ENCODE measurements at places on chromosomes 5 and 9.

DNA sequence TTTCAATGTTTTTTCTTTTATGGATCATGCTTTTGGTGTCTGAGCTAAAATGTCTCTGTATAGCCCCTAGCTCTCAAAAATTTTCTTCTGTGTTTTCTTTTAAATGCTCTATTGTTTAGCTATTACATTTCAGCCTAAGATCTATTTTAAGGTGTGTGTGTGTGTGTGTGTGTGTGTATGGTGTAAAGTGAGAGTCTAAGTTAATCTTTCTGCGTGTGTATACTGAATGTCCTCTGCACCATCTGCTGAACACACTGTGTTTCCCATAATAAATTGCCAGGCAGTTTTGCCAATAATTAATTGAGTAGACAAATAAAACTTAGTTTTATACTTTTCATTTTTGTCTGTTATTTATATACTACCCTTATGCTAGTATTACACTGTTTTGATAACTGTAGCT, 2096.3 kb upstream of the C9orf72 start:
- DNase-seq: no peak

DNA sequence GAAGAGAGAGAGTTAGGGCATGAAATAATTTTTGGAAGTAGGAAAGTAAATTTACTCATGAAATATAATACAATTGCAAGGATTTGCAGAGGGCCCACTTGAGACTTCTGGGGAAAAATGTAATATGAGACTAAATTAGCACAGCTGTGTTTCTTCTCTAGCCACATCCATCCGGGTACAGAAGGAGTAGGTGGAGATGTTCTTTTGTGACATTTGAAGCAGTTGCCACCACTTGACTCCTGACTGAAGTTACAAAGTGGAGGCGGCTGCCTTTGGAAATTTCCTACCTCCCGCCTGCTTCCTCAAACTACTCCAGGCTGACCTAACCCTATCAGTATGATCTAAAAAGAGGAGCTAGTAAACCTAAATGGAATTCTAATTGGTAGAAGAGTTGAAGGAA, 58.1 kb upstream of the SHISAL2B start:
- no peak for DNase-seq

- no peak for DNase-seq
Measured at GRCh38 chr9:77194423-77194822, 17.1 kb downstream of the VPS13A start.

DNA sequence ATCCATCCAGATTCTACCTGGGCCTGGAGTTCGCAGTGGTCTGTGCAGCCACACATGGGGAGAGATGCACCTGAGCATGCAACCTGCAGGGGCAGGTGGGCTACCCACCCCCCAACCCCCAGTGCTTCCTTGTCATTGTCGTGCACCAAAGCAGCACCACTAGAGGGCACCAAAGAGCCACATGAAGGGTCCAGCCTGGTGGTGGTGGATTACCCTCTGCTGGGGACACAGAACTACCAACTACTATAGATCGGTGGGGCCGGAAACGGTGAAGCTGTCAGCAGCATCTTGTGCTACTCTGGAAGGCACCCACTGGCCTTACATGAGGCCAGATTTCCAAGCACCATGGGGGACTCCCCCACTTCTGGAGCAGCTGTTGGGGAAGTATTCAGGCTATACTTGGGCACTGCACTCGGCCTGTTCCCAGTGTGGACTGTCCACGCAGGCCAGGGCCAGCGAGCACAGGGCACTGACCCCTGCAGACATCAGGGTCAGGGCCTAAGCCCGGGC, 60.2 kb upstream of the TBC1D2 start:
- DNase-seq: no peak

DNA sequence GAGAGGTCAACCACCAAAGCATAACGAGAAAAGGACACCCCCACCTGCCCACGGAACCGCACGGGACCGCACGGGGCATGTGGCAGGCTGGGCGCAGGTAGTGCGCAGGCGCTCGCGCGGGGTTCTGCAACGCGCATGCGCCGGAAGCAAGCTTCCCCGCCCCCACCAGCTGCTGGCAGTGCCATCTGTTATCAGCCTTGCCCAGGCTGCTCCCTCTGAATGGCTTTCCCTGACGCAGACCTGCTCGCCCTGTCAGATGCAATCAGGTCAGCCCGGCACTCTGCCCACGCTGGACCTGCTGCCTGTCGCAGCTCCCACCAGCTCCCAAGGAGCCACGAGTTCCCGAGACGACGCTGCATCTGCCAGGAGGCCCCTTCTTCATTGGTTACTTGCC, 22.8 kb downstream of the PTCH1 start:
- no peak for DNase-seq

DNA sequence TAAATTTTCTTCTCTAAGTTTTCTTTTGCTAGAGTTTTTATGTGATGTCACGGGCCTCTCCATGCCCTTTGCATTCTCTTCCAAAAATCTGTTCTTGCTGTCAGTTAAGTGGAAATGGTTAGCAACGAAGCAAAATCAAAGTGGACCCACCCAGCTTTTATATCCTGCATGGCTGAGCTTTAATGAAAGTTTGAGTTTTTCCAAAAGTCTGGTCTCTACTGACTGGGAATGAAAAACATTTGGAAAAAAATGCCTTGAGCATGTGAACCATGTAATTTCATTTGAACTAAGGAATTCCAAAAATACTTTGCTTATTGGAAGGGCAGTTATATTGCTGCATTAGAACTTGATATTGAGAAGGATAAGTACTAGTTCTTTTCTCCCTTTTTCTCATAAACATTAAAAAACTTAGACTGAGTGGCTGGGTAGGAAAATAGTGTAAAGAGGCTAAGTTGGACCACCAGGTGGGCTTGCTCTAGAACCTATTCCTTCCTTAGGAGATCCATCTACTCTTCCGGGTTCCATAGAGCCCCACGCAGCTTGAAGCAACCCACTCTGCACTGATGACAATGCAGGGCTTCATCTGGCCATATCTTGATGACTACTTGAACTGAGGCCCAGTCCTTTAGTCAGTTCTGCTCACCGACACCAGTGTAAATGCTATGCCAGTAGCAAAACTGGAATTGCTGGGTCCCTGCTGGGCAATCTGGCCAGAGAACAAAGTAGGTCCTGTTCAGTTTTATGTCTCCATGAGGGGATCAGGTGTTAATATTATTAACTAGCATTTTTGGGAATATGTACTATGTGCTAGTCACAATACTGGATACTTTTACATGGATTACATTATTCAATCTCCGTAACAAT, 17.4 kb upstream of the RIC1 start:
- DNase-seq: no peak

DNA sequence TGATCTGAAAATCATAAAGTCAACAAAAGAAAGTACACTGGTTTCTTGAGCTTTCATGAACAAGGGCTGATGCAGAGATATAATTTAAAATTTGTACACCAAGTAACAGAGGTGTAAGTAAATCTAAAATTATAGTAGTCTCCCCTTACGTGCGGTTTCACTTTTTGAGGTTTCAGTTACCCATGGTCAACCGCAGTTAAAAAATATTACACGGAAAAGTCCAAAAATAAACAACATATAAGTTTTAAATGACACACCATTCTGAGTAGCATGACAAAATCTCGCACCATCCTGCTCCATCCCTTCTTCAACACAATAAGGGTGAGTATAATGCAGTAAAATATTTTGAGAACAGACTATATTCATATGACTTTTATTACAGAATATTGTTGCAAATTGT, 54.4 kb downstream of the AUH start:
- DNase-seq: no peak

- DNase-seq: no peak
Measured at GRCh38 chr5:129904102-129904666, at the start of gene CHSY3. TSS of gene CHSY3 (plus strand) at chr5:129904465.

GRCh38 chr5:144024545-144024944, 145.9 kb downstream of the YIPF5 start:
- DNase-seq: no peak

DNA sequence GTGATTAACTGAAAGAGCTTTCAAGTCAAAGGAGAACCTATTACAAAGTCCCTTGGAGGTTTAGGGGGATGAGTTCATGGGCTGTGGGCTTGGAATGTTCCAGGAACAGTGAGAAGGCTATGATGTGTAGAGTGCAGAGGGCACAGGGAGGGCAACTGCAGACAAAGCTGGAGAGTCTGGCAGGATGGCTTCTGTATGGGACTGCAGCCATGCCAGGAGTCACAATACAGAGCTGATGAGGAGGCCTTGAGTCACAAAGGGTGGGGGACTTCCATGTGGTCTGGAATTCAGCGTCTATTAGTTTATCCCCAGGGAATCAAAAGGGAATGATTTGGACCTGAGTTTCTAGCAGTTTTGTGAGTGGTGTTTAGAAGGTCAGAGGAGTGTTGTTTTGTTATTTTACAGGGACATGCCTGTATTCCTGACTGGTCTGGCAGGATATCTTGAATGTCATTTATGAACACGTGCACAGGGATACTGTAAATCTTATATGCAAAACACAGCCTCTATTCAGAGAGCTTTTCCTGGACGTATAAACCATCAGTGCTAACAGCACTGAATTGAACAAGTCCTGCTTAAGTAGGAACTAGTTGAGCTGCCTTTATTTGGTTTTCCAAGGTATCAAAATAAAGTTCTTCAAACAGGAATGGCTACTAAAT, 14.3 kb upstream of the TEK start:
- no peak for DNase-seq

- peak; percentile 78 for DNase-seq
Measured at GRCh38 chr9:93304574-93305496, 120.9 kb downstream of the WNK2 start.

DNA sequence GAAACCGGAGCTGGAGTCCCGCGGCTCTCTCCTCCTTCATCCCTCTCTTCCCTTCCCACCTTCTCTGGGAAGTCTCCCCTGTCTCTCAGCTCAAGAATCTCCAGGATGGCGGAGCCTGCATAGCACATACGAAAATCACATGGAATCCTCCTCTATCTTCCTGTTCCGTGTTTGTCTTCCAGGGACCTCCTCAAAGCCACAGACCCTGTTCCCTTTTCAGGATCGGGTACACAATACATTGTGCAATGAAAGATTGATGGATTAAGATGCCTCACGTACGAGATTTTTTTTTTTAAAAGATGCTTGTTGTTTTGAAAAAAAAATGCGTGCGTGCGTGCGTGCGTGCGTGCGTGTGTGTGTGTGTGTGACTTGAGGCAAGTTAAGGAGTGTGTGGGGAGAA, 46.6 kb upstream of the OLFM1 start:
- DNase-seq: no peak

GRCh38 chr9:7974335-7974960, 174.9 kb upstream of the DMAC1 start:
- DNase-seq: no peak

DNA sequence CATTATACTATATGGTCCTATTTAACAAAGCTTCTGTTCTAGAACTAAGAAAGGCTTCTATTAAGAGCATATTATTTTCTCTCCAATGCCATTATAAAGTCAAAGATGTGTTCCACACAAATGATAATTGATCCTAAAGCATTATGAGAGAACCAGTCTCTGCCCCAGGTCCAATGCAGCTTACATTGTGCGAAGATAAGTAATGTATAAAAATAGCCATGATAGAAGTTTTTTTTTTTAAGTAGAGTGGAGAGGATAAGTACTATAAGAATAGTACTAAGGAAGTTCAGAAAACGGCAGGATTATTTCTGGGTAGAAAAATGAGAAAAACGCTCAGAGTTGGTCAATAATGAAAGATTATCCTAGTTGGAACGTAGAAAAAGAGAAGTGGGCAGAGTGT, 15.6 kb downstream of the UBTD2 start:
- DNase-seq: no peak

- no peak for DNase-seq
Measured at GRCh38 chr5:68534956-68535520, 319.5 kb downstream of the PIK3R1 start.

GRCh38 chr5:1505506-1506241, 18.1 kb downstream of the LPCAT1 start:
- no peak for DNase-seq

DNA sequence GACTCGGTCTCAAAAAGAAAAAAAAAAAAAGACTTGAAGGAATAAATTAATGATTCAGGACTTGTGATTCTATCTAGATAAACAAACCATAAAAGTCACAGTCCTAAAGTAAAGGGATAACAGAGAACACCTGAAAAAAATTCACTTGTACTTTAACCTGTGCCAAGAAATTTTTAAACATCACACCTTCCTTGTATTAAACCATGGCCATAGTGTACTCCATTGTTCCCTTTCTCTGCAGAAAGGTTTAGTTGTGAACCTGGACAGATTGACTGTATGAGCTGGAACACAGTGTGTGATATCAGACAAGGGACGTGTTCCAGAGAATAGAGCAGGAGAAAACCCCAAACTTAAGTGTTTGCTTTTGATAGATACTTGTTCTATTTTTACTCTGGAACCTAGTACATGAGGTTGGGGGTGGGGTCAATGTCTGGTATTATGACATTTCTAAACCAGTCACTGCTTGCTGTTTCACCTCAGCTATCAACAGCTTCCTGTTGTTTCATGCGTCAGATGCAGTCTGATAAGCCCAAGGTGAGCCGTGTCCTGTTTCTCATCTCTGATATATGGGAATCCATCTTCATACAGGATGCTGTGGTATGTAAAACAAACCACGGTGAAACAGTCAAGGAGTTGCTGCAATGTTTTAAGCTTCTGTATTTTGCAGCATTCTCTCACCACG, 62.5 kb upstream of the ITGA1 start:
- DNase-seq: no peak

- no peak for DNase-seq
Measured at GRCh38 chr5:127447827-127448226, 69.6 kb upstream of the PRRC1 start.

DNA sequence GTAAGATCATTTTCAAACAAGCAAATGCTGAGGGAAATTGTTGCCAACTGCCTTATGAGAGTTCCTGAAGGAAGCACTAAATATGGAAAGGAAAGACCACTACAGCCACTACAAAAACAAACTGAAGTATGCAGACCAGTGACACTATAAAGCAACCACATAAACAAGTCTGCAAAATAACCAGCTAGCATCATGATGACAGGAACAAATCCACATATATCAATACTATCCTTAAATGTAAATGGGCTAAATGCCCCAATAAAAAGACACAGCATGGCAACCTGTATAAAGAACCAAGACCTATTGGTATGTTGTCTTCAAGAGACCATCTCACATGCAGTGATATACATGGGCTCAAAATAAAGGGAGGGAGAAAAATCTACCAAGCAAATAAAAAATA, 113.2 kb downstream of the DTWD2 start:
- no peak for DNase-seq

DNA sequence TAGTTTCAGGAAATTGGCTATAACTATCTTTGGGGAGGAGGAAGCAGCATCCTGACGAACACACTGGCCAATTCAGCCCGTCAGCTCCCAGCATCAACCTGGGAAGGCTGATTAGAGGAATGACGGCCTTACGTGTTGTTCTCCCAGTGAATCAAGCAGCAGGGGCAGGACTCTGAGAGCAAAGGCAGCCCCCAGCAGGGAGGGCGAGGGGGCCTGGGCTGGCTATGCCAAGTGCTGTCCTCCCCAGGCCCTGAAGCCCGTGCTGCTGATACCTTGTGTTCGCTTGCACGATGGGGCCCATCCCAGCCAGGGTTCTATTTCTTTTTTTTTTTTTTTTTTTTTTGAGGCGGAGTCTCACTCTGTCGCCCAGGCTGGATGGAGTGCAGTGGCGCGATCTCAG, 254.1 kb downstream of the FSTL4 start:
- DNase-seq: no peak

DNA sequence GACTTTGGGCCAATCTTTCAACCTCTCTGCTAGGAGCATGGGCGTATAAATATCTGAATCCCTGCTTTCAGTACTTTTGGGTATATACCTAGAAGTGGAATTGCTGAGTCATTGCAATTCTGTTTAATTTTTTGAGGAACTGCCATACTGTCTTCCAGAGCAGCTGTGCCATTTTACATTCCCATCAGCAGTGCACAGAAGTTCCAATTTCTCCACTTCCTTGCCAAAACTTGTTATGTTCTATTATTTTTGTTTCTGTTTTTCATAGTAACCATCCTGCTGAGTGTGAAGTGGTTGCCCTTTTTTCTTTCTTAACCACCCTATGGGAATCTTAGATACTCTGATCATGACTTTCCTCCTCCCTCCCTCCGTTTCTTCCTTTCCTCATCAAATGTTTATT, 11.1 kb upstream of the CCIN start:
- DNase-seq: no peak
